Osteoblast (primary cell): ENCODE measurements at places on chromosomes 5 and 9.

DNA sequence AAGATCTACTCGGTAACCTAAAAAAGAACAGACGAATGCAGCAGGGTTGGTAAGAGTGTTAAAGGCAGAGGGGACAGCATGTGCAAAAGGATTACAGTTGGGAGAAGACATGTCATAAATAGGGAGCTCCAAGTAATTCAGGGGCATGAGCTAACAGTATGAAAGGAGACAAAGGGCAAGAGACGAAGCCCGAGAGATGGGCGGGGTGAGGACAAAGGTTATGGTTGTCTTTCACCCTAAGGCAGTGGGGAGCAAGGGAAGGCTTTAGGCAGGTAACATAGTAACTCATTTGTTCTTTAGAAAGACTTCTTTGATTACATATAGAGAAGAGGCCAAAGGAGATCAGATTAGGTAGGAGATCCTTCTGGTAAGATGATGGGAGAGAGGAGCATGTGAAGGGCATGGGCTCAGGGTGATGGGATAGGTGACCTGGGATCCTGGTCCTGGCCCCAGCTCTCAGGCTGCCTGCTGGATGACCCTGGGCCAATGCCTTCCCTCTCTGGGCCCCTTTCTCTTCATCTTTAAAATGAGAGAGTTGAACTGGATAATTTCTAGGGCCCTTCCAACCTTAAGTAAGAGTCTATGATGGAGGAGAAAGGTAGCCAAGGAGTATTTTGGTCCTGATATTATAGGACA, 19.5 kb downstream of the MORN5 start:
- no peak overlapping the region for H3K4me3 ChIP-seq
- no peak overlapping the region for H3K27ac ChIP-seq
- H3K27me3 ChIP-seq: peaks cover 42% of the 10 kb centered on the region
- peaks cover 15% of the 10 kb centered on the region for H3K4me1 ChIP-seq
- no peaks in the 10 kb centered on the region for H3K36me3 ChIP-seq
- no peak for DNase-seq

DNA sequence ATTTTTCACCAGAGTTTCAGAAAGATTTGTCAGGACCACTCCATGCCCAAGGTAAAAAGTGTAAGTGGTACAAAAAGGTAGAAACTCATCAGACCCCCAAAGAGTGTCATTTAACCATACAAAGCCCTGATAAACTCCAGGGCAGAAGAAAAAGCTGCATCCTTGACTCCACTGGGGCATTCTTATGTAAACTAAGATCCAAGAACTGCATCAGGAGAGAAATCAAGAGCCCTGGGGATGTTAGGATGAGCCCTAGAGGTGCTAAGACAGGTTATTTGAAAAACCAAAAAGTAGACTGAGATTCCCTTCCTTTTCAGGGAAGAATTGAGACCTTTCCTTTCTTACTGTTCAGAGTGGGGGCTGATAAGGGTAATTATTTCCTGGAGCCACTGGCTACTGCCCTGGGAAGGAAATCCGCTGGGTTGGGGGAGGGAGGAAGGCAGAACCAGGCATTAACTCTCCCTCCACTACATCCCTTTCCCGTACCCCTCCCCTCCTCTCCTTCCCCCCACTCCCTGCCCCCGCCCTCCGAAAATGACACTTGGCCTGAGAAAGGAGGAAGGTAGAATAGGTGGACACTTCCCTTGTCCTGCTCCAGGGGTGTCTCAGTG, 54.7 kb downstream of the FXN start:
- no peak overlapping the region for H3K4me3 ChIP-seq
- no peaks in the 10 kb centered on the region for H3K27me3 ChIP-seq
- no peak overlapping the region for H3K27ac ChIP-seq
- H3K36me3 ChIP-seq: no peaks in the 10 kb centered on the region

DNA sequence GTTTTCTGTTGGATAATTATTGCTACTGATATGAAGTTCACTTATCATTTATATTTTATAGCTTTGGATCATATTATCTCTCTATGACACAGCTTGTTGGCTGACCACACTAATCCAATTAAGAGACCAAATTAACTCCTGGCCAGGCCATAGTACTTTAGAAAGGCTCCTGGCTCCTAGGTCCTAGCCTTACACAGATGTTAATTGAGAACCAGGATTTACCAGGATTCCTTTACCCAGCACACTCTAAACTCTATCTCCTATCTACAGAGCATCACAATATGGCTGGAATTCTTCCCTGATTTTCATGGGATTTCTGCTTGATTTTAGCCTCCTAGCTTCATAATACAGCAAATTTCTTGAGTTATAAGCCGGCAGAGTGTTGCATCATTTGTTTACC, 80.3 kb downstream of the SLCO6A1 start:
- no peaks in the 10 kb centered on the region for H3K4me1 ChIP-seq
- DNase-seq: no peak
- H3K27me3 ChIP-seq: no peaks in the 10 kb centered on the region
- H3K36me3 ChIP-seq: no peaks in the 10 kb centered on the region

- H3K27me3 ChIP-seq: no peaks in the 10 kb centered on the region
- H3K36me3 ChIP-seq: no peaks in the 10 kb centered on the region
- H3K4me3 ChIP-seq: no peak overlapping the region
- no peak overlapping the region for H3K27ac ChIP-seq
Observed at GRCh38 chr5:111412593-111412992, 99.7 kb downstream of the STARD4 start.

GRCh38 chr9:113395000-113395861, 5.9 kb downstream of the ALAD start:
- H3K4me3 ChIP-seq: no peak overlapping the region
- peaks cover 22% of the 10 kb centered on the region for H3K4me1 ChIP-seq
- H3K36me3 ChIP-seq: peaks cover 6% of the 10 kb centered on the region
- H3K27ac ChIP-seq: no peak overlapping the region

GRCh38 chr9:18261181-18261580, 212.8 kb upstream of the ADAMTSL1 start:
- H3K36me3 ChIP-seq: no peaks in the 10 kb centered on the region
- H3K27ac ChIP-seq: no peak overlapping the region
- no peak for DNase-seq
- H3K4me3 ChIP-seq: no peak overlapping the region

GRCh38 chr9:114638404-114638803, 19.2 kb downstream of the TEX53 start:
- DNase-seq: no peak
- H3K27me3 ChIP-seq: no peaks in the 10 kb centered on the region
- H3K27ac ChIP-seq: no peak overlapping the region

DNA sequence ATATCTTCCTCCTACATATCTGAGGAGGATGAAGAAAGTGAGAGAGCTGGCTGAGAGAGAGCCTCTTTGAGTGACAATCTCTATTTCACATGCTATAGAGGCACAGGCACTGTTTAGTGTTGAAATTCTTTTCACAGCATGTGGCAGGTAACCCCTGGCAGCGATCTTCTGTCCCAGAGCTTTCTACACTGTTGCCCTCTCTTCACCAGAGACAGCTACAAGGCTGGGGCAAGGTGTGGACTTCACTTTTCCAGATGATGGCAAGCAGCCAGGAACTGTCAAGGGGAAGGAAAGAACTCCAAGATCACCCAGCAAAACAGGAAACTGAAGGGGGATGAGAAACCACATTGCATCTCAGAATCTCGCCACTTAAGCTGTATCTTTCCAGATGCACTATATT, 205.2 kb downstream of the CAAP1 start:
- H3K4me3 ChIP-seq: no peak overlapping the region
- no peaks in the 10 kb centered on the region for H3K4me1 ChIP-seq
- H3K27me3 ChIP-seq: no peaks in the 10 kb centered on the region
- DNase-seq: no peak
- no peaks in the 10 kb centered on the region for H3K36me3 ChIP-seq
- H3K27ac ChIP-seq: no peak overlapping the region

- DNase-seq: peak; percentile 42
- no peak overlapping the region for H3K27ac ChIP-seq
- H3K27me3 ChIP-seq: no peaks in the 10 kb centered on the region
- peaks cover 12% of the 10 kb centered on the region for H3K4me1 ChIP-seq
Observed at GRCh38 chr9:108039493-108039892, 549.9 kb upstream of the KLF4 start.

GRCh38 chr5:137521246-137521645, 22.1 kb upstream of the SPOCK1 start:
- H3K4me1 ChIP-seq: no peaks in the 10 kb centered on the region
- H3K27ac ChIP-seq: no peak overlapping the region
- no peaks in the 10 kb centered on the region for H3K36me3 ChIP-seq
- H3K4me3 ChIP-seq: no peak overlapping the region
- no peak for DNase-seq

GRCh38 chr9:114462791-114463190, 42.5 kb downstream of the WHRN start:
- H3K4me3 ChIP-seq: no peak overlapping the region
- H3K27ac ChIP-seq: no peak overlapping the region
- H3K27me3 ChIP-seq: no peaks in the 10 kb centered on the region
- H3K4me1 ChIP-seq: no peaks in the 10 kb centered on the region
- no peak for DNase-seq

- no peaks in the 10 kb centered on the region for H3K36me3 ChIP-seq
- H3K4me3 ChIP-seq: no peak overlapping the region
- no peak overlapping the region for H3K27ac ChIP-seq
- no peak for DNase-seq
Observed at GRCh38 chr5:156402387-156402921, 75.5 kb downstream of the SGCD start.

- no peaks in the 10 kb centered on the region for H3K36me3 ChIP-seq
- DNase-seq: no peak
- H3K4me1 ChIP-seq: no peaks in the 10 kb centered on the region
- H3K27ac ChIP-seq: no peak overlapping the region
- H3K4me3 ChIP-seq: no peak overlapping the region
Observed at GRCh38 chr5:149697001-149697400, 33.1 kb upstream of the PPARGC1B start.

GRCh38 chr9:1939926-1940368, 75.2 kb upstream of the SMARCA2 start:
- H3K36me3 ChIP-seq: no peaks in the 10 kb centered on the region
- peak; percentile 66 for DNase-seq
- no peaks in the 10 kb centered on the region for H3K27me3 ChIP-seq
- H3K4me1 ChIP-seq: no peaks in the 10 kb centered on the region
- no peak overlapping the region for H3K4me3 ChIP-seq
- H3K27ac ChIP-seq: no peak overlapping the region

DNA sequence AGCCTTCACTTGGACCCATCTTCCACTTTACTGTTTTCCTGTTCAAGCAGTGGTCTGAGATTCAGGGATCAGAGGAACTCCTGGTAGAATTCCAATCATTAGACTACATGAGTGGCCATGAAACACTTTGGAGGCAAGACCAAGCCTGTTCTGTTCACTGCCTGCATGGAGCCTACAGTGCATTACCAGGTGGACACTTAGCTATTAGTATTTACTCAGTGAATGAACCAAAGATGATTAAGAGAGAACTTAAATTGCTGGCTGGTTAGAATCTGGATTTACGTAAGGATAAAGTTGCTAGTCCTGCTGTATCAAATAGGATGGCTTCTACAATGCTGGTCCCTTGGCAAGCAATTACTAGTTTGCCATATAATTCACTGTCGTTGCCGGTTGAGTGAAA, 245.5 kb downstream of the ARRDC3 start:
- DNase-seq: no peak
- H3K4me3 ChIP-seq: no peak overlapping the region
- H3K4me1 ChIP-seq: no peaks in the 10 kb centered on the region
- no peaks in the 10 kb centered on the region for H3K36me3 ChIP-seq
- no peak overlapping the region for H3K27ac ChIP-seq
- H3K27me3 ChIP-seq: no peaks in the 10 kb centered on the region

- H3K36me3 ChIP-seq: no peaks in the 10 kb centered on the region
- no peak overlapping the region for H3K27ac ChIP-seq
- peaks cover 8% of the 10 kb centered on the region for H3K4me1 ChIP-seq
- H3K27me3 ChIP-seq: no peaks in the 10 kb centered on the region
- H3K4me3 ChIP-seq: no peak overlapping the region
Observed at GRCh38 chr5:36638056-36638455, 31.6 kb downstream of the SLC1A3 start.

DNA sequence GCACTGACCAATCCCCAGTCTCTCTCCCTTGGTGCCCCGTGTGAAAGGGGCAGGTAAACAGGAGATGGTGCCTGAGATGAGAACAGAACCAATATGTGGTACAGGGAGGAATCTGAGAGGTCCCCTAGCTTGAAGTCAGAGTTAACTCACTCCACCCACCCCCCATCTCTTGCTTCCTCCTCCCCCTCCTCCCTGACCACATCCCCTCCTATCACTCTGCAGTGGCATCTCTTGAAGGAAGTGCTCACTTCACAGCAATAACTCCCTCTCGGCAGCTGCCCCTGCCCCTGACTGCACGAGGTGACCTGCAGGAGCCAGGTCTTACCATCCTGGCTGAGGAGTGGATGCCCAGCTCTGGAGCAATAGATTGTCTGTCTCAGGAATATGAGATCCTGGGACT, 224.0 kb downstream of the GAS1 start:
- H3K27ac ChIP-seq: no peak overlapping the region
- H3K4me3 ChIP-seq: no peak overlapping the region
- no peak for DNase-seq
- no peaks in the 10 kb centered on the region for H3K27me3 ChIP-seq

DNA sequence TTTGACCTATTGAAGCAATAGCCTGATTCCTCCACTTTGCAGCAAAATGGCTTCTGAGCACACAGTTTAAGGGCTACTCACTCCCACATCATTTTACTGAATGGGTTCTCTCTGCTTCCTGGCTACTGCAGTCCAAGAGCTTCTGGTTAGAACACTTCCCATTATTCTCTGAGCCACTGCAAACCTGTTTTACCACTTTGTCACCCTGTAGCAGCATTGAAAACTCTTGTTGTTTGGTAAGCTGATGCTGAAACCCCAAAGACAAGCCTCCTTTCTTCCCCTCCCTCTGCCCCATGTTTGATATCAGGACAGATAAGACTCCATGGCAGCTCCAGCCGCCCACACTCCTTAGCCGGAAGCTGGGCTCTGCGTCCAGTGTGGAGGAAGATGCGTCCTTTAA, 84.4 kb upstream of the RARS1 start:
- peaks cover 12% of the 10 kb centered on the region for H3K4me1 ChIP-seq
- DNase-seq: no peak
- no peak overlapping the region for H3K4me3 ChIP-seq
- H3K27ac ChIP-seq: no peak overlapping the region

GRCh38 chr5:154966874-154967273, 26.0 kb downstream of the MRPL22 start:
- no peak for DNase-seq
- H3K36me3 ChIP-seq: peaks cover 17% of the 10 kb centered on the region
- peaks cover 5% of the 10 kb centered on the region for H3K4me1 ChIP-seq
- no peak overlapping the region for H3K4me3 ChIP-seq

DNA sequence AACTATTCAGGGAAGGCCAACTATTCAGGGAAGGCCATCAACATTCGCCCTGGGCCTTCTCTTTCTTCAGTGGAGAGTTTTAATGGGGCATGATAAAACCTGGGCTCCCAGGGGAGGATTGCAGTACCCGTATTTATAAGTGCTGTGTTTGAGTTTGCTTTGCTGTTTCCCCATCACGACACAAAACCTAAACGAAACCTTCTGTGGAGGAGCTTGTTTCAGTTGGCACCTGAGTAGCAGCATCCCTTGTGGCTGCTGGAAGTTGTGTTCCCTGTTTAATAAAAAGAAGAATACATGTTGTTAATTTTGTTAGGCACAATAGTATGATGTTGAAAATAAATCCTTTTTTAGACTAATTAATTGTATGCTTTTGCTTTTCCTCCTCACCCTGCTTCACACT, 8.3 kb downstream of the WDR31 start:
- H3K27me3 ChIP-seq: no peaks in the 10 kb centered on the region
- H3K4me3 ChIP-seq: no peak overlapping the region
- DNase-seq: no peak
- no peaks in the 10 kb centered on the region for H3K4me1 ChIP-seq

GRCh38 chr9:297104-297972, 82.7 kb downstream of the DOCK8 start:
- no peak overlapping the region for H3K4me3 ChIP-seq
- no peak overlapping the region for H3K27ac ChIP-seq
- DNase-seq: no peak
- no peaks in the 10 kb centered on the region for H3K36me3 ChIP-seq
- no peaks in the 10 kb centered on the region for H3K4me1 ChIP-seq
- H3K27me3 ChIP-seq: no peaks in the 10 kb centered on the region
